Neural crest cell (in vitro differentiated cells): ENCODE measurements at places on chromosomes 1 and 21. TPM values are rescaled to one million over a fixed set of nuclear protein-coding genes. Genes with fewer than 3 reads are reported as not detected.

DNA sequence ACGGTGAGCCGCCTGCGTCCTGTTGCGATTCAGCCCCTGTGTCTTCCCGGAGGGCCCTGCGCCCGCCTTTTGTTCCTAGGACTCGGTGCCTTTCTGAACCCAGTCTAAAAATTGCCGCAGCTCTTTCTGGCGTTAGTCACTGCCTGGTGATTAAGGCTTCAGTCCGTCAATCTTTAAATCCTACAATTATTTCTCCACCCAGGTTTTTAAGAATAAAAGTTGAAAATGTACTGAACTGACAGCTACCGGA lies 16.2 kb upstream of the PDXK start:
- DNase-seq: no peak

GRCh38 chr1:51901151-51901550 lies 22.6 kb upstream of the NRDC start:
- DNase-seq: no peak

DNA sequence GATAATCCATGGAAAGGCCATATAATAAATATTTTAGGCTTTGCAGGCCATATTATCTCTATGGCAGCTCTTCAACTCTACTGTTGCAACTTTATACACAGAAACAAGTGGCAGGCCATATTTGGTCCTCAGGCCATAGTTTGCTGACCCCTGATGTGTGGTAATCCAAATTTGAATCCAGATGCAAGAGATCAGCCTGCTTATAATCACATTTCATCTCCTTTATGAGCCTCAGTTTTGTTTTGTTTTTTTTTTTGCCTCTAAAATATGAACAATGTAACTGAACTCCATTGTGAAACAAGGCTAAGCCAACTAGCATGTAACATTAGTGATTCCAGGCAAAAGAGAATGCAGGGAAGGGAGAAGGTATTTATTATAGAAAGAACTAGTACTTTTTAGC lies 81.6 kb downstream of the PRKAA2 start:
- no peak for DNase-seq

DNA sequence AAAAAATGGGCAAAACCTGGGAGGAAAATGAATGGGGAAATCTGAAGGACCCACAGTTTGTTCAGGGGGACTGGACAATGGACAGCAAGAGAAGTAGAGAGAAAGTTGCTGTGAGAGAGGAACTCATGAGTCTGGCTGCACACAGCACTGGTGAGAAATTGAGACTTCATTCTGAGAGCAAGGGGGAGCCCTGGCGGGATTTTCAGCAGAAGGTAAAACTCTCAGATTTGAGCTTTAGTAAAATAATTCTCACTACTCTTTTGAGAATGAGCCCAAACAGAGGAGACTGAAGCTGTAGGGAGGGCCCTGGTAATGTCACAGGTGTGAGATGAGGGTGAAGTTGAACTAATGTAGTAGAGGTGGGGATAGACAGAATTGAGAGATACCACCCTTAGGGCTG lies 438.6 kb downstream of the OMA1 start:
- no peak for DNase-seq

GRCh38 chr1:85148524-85149250 lies 52.1 kb downstream of the SYDE2 start:
- DNase-seq: no peak

DNA sequence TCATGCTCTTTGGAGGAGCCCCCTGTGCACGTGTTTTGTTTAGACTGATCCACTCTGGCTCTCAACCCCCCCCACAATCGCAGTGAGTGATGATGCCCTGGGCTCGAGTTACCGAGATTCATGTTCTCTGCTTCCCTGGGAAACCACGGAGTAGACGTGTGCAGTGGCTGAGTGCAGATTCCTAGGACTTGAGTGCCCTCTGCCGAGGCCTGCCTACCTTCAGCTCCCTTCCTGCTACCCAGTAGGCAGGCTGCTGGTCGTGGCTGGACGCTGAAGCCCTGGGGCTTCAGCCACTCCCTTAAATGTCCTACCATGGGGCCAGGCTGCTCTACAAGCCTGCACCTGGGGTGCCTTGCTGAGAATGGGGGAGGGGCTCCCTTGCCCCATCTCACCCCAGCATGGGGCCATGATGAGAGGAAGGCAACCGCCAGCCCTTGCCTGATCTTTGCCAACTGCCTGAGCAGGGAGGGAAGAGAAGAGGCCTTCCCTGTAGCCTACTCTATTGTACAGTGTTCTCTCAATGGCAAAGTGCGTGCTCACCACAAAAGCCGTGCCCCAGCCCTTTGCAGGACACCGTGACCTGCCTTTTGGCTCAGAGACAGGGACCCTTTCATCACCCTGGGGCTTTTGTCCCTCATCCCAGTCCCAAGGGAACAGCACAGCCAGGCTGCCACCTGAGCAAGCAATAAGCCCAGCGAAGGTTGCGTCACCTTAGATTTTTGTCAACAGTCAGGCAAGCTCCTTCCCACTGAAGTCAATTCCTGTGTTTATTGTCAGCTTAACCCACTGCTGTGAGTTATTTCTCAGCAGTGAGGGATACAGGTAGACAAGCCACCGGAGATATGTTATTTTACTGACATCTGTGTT lies 4.1 kb upstream of the GRIK3 start:
- DNase-seq: no peak

DNA sequence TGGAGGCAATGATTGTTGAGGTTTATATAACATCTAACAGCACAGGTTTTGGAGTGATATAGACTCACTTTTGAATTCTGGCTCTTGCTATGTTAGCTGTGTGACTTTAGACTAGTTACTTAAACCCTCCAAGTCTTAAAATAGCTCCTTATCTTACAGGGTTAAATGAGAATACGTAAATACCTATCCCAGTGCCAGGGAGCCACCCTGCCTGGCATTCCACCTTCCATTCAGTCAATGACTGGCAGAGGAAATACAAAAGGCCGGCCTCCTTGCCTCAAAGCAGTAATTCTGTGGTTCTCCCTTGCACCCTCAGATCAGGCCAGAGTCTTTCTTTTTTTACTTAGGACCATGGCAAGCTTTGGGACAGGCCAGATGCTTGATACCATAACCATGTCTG lies 31.8 kb downstream of the DBT start:
- DNase-seq: no peak

- no peak for DNase-seq
Observed at GRCh38 chr1:201850053-201850397, 21.1 kb downstream of the IPO9 start.

GRCh38 chr1:233909195-233909594 lies 4.7 kb downstream of the SLC35F3 start:
- no peak for DNase-seq

- no peak for DNase-seq
Observed at GRCh38 chr1:171702598-171702997, 39.3 kb downstream of the VAMP4 start.

GRCh38 chr21:45125357-45125756 lies 51.0 kb downstream of the ADARB1 start:
- DNase-seq: no peak

GRCh38 chr1:109929170-109929569 lies 18.5 kb downstream of the CSF1 start:
- no peak for DNase-seq

- no peak for DNase-seq
Observed at GRCh38 chr1:239854922-239855321, 236.8 kb upstream of the FMN2 start.

GRCh38 chr1:53134961-53135734 lies 7.3 kb downstream of the SLC1A7 start:
- DNase-seq: no peak

GRCh38 chr1:15181564-15181963 lies 28.0 kb downstream of the TMEM51 start:
- DNase-seq: no peak

GRCh38 chr1:234656944-234657654 lies 47.1 kb upstream of the IRF2BP2 start:
- no peak for DNase-seq

GRCh38 chr1:159014851-159015250 lies 5.1 kb downstream of the IFI16 start:
- no peak for DNase-seq

- no peak for DNase-seq
Observed at GRCh38 chr1:241330619-241331327, 26.2 kb downstream of the RGS7 start.

GRCh38 chr1:77416692-77417450 lies 135.1 kb downstream of the AK5 start:
- no peak for DNase-seq

GRCh38 chr21:41926117-41926806 lies 27.6 kb downstream of the C2CD2 start:
- no peak for DNase-seq

DNA sequence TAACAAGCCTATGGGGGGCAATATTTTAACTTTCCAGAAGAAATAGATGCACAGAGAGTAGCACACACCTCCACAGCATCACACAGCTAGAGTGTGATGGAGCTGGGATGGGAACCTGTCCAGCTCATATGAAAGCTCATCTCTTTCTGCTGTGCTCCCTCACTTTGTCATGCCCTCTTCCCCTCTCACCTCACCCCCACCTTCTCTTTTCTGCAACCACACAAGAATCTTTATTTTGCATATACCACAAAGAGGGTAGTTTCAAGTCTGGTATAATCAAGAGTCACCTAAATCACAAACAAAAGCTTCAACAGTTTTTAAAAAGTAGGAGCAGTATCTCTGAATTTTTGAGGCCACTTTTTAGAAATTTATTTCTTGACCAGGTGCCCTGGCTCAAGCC lies 22.6 kb downstream of the FOXD2 start:
- DNase-seq: no peak

GPR25 gene
- total RNA-seq: not detected in 2 replicates

TIPRL gene
- total RNA-seq: 28.3 and 33.5 TPM in 2 replicates

ARHGAP30 gene
- total RNA-seq: not detected in 2 replicates

TLR5 gene
- total RNA-seq: 0.30 and 0.68 TPM in 2 replicates

HAO2 gene
- not detected in 2 replicates for total RNA-seq

TMEM82 gene
- not detected in 2 replicates for total RNA-seq

DCST1 gene
- not detected in 2 replicates for total RNA-seq

LAX1 gene
- not detected in 2 replicates for total RNA-seq

PTGS2 gene
- 0.34 TPM in 1 of 2 replicates, not detected in the other for total RNA-seq

S100A14 gene
- total RNA-seq: not detected in 2 replicates

CFAP74 gene
- 0.12 and 0.32 TPM in 2 replicates for total RNA-seq

ASCL5 gene
- not detected in 2 replicates for total RNA-seq
